ENCODE measurements at places on chromosomes 3 and 15.

DNA sequence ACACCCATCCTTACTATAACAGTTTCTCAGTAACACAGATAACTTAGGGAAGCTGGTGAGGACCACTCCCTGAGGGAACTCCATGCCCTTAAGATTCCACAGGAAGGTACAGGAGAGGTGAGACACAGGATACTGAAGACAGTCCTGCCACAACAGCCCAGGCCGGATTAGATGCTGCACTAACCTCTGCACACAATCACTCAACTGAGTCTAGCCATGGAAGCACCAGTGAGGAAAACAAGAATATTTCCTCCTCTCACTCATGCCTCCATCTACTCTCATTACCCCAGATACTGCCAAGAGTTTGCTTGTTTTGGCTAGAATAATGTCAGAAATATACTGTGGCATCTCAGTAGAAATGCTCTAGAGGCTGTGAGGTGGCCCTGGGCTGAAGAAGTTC lies 3.7 kb downstream of the ANO10 start:
- no peak for DNase-seq

DNA sequence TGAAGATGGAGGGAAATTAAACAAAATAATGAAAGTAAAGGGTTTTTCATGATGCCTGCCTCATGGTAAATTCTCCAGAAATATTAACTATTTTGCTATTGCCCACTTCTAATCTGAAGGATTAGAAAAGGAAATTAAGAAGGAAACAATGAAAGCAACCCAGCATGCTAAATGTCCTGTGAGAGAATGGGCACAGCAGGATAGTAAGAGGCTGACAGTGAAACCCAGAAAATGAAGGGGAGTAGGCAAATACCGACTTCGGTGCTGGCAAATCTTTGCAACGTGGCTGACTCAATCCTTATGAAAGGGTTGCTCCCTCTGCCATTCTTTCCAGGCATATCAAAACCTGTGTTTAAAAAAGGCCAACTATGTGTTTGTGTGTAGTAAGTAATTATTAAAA lies 147.5 kb upstream of the SYNPR start:
- no peak for DNase-seq

GRCh38 chr3:78799681-78800080 lies 968.1 kb downstream of the ROBO1 start:
- no peak for DNase-seq

DNA sequence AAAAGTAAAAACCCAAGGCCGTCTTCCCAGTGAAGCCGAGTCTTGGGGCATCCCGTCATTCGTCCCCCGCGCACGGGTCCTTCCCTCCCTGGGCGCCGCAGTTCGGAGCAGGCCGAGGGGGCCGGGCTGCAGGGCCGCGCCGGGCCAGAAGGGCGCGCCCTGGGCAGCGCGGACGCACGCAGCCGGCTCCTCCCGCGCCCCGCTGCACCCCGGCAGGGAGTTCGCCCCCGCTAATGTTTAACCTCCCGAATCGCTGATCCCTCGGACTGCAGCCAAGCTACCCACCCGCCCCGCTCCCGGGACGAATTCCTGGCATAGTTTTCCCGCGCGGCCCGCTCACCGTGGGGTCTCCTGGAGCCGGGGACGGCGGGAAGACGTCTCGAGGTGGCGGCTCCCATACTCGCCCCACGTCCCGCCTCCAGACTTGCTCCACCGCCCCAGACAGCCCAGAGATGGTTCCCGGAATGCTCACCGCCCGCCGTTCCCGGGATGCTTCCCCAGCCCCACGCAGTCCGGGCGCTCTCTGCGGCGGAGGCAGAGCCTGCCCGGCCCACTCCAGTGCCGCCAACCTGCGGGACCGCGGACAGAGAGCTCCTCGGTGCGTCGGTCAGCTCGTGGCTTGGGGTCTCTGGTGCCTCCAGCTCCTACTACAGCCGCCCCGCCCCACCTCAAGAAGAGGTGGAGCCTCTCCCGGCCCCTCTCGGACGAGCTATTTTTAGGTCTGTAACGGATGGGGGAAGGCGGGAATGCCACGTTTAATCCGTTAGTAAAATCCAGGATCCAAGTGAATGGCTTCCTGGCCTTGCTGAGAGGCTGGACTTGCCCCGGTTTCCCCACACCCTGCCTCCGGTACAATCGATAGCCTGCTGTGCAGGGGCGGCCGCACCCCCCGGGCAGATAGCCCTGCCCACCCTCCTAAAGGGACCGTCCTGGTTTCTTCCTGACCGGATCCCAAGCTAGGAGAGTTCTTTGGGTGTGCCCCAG lies at the start of gene DZIP1L:
DZIP1L (minus strand) TSS at position 621 of the 984 bp plus-strand sequence. CDS start 11,637 bp downstream, outside the sequence.
- no peak for DNase-seq

All from stimulated activated CD8-positive, alpha-beta memory T cell treated with anti-CD3 and anti-CD28 coated beads, Interleukin-12 subunit alpha, Interleukin-12 subunit beta, amount 100 ng/mL, for 1 hour (primary cell).